Activated CD4-positive, alpha-beta T cell treated with anti-CD3 and anti-CD28 coated beads, Interleukin-2, amount 50 U/mL, for 4 hours (primary cell): ENCODE measurements at places on chromosomes 1 and 21.

- no peak for DNase-seq
Observed at GRCh38 chr1:33370301-33370700, 49.4 kb upstream of the A3GALT2 start.

- peak; percentile 32 for DNase-seq
Observed at GRCh38 chr1:59020151-59020997, 236.5 kb upstream of the JUN start.

- DNase-seq, result no peak
Observed at GRCh38 chr1:3168678-3169077, 99.7 kb downstream of the PRDM16 start.

DNA sequence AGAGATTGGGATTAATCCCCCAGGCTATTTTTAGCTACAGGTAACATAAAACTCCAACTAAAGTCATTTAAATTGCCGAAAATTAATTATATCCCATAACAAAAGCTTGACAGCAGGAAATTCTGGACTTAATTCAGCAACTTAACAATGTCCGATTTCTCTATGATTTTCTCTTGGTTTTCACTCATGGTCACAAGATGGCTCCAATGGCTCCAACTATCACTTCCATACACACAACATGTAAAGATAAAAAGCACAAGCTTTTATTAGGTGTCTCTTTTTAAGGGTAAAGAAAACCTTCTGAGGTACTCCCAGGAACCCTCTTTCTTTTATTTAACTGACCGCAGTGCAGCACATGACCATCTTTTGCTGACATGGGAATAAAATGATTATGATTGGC, 363.5 kb upstream of the PTBP2 start:
- DNase-seq, result no peak

DNA sequence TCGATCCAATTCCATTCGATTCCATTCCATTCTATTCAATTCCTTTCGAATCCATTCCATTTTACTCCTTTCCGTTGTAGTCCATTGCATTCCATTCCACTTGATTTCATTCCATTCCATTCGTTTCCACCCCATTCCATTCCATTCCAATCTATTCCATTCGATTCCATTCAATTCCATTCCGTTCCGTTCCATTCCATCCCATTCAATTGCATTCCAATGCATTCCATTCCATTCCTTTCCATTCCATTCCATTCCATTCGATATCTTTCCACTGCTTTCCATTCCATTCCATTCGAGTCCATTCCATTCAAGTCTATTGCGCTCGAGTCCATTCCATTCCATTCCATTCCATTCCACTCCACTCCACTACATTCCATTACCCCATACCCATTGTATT, 2568.7 kb upstream of the TPTE start:
- no peak for DNase-seq

GRCh38 chr21:39094087-39094780, 89.0 kb downstream of the PSMG1 start:
- DNase-seq, result no peak

DNA sequence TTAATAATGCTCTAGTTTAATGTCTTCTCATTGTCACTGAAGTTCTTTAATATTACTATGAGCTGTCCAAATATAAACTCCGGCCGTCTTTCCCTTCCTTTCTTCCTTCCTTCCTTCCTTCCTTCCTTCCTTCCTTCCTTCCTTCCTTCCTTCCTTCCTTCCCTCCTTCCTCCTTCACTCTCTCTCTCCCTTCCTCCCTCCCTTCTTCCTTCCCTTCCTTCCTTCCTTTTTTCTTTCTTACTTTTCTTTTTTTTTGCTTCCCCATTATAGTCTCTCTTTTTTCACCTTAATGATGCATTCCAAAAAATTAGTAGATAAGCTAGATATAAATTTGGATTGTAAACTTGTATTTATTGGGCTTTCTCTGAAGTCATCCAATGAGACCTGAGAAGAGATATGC, 431.0 kb upstream of the ADGRL4 start:
- no peak for DNase-seq

DNA sequence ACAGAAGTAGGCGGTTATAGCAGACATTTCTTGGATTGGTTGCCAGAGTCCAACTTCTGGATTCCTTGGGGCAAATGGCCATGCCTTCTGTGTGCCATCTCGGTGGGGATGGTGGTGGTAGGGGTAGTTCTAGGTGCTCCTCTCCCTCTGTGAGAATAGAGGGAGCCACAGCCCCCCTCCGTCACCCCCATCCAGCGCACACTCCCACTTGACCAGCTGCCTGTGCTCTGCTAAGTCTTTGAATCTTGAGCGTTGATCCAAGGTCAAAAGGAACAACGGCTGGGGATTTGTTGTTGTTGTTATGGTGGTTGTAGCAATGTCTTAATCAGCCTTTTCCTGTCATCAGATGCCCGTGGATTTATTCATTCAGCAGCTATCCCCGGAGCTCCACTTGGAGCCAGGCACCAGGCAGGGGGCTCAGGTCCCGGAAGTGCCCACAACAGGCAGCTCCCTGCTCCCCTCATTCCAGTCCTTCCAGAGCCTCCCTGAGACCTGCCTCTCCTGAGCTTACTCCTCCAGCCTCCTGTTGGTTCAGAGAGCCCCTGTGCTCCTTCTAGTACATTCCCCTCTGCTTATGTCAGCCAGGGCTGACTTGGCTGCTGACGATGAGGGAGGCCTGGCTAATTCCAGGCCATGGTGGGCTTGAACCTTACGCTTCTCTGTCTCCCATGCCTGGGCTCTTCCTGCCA, 146.6 kb upstream of the WNT4 start:
- no peak for DNase-seq

GRCh38 chr21:21051109-21052055, 53.2 kb downstream of the NCAM2 start:
- DNase-seq, result no peak

- no peak for DNase-seq
Observed at GRCh38 chr1:81869307-81869706, 68.6 kb downstream of the ADGRL2 start.

DNA sequence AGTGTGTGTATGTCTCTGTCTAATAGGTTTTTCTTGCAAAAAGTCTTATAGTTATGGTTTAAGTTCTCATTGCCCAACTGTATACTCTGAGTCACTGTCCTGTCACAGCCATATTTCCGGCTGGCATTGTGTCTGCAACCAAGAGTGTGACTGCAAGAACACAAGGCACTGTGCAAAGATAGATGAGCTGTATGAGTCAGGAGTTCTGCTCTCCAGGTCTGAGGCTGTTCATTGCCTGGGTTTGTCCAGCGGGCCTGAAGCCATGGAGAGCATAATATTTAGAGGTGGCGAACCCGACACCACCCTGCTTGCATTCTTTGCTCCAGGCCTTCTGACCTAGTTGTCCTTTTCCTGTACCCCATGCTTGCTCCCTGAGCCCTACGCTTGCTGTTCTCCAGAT, 50.9 kb upstream of the CNIH3 start:
- DNase-seq, result no peak

- no peak for DNase-seq
Observed at GRCh38 chr1:175363031-175363430, 170.5 kb upstream of the KIAA0040 start.

GRCh38 chr1:65113298-65113697, 34.7 kb upstream of the AK4 start:
- no peak for DNase-seq

DNA sequence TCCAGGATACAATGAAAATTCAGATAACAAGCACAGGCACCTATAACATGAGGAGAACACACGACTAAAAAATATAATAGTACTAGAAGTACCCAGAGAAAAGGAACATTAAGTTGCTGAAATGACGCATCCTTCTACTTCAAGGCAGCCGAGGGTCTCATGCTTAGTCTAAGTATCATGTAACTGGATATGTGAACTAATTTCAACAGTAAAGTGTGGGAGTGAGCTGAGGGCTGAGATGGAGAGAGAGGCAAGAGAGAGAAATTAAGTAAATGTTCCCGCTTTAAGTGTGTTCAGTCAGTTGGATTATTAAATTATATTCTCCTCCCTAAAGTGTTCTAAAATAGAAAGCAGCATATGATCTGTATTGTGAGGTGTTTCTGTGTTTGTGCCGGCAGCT, 152.2 kb upstream of the KRTAP19-8 start:
- DNase-seq, result no peak

DNA sequence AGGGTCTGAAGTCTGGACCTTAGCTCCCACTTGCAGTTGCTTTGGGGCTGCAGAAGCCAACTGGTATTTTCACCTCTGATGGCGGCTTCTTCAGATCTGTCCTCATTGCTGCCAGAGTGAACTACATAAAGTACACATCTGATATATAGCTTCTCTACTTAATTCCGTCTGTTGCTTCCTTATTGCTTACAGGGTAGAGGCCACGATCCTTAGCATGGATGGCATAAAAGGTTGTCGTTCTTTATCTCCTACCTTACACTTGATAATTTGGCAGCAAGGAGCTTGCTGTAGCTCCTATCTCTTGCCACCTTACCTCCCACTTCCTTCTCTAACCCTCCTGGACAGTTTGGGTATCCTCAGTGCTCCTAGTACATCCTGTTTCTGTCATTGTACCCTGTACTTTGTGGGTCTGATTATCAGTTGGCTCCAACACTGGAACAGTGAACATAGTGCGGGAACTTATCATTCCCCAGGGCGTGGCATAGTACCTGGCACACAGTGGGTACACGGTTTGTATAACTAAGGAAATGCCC, 30.9 kb upstream of the NBL1 start:
- DNase-seq, result no peak

DNA sequence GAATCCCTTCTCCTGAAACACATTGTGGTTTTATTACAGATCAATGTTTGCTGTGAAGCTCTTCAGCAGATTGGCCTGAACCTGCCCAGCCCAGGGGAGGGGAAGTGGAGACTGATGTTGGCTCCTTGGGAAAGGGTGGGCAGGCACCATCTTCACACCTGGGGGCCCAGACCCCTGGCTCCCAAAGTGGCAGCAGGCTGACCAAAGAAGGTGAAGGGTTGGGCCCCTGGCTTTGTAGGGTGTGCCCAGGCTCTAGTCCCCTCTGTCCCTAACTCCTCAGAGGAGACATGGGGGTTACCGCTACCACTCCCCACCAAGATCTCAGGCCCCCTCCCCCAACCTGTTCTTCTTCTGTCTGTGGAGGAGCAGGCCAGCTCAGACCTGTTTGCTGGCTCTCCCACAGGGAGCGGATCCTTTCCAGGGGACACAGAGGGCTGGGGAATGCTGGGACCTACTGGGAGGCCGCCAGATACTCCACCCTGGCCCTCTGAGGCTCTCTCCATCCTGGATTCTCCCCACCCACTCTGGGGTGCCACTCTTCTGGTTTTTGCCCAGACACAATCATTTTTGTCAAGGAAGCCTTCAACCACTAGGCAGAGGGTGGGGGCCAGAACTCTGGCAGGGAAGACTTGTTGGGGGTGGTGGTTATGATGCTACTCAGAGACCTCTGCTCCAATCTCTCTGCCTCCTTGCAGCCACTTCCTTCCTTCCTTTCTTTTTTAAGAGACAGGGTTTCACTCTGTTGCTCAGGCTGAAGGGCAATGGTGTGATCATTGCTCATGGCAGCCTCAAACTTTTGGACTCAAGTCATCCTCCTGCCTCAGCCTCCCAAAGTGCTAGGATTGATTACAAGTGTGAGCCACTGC, 5.0 kb upstream of the EFNA3 start:
- no peak for DNase-seq

- DNase-seq, result no peak
Observed at GRCh38 chr1:172513479-172513878, 19.5 kb upstream of the SUCO start.

DNA sequence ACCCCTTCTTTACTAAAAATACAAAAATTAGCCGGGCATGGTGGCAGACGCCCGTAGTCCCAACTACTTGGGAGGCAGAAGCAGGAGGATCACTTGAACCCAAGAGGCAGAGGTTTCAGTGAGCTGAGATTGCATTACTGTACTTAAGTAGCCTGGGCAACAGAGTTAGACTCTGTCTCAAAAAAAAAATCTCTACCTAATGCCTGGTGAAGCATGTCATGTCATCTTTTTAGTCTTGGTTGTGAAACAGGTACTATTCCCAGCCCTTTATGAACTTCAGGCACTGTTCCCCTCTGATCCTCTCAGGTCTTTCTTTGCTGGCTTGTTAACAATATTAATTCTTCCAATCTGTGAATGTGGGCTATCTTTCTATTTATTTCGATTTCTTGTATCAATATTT, 22.1 kb downstream of the PRRC2C start:
- no peak for DNase-seq

GRCh38 chr1:171817511-171818265, 23.6 kb upstream of the DNM3 start:
- DNase-seq, result no peak

DNA sequence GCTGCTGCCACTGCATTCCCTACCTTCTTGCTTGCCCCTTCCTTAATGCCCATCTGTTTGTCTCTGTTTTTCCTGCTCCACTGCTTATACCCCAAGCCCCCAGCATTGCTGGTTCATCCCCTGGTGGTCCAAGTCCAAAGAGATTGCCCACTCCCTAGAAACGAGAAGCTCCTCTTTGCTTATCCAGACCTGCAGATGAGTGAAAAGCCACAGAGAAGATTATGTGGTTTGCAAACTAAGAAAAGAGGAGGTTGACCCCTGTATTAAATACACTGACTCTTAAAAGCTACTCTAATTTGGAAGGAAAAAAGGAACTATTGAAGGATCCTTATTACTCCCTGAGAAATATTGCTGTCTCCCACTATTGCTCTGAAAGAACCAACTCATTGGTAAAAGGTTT, 146.8 kb upstream of the RAB4A start:
- DNase-seq, result no peak

GRCh38 chr1:167472752-167473521, 45.4 kb downstream of the CD247 start:
- peak; percentile 46 for DNase-seq

DNA sequence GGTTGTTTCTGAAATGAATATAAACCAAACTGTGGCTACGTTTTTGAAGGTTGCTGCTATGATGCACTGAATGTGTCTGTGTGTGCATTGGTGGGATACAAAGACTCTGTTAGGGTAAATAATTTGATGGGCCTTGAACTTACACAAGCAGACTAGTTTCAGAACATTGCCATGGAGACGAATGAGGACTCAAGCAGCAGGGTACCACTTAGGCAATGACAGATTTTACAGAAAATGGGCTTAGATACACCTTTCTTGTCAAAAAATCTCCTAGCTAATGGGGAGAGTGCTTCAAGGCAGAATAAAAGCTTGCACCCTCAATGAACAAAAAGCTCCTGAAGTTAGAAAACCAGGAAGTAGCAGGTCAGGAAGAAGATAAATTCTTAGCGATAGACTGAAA, 55.7 kb downstream of the IER5 start:
- DNase-seq, result no peak

- no peak for DNase-seq
Observed at GRCh38 chr1:65980237-65980636, 187.5 kb downstream of the PDE4B start.

DNA sequence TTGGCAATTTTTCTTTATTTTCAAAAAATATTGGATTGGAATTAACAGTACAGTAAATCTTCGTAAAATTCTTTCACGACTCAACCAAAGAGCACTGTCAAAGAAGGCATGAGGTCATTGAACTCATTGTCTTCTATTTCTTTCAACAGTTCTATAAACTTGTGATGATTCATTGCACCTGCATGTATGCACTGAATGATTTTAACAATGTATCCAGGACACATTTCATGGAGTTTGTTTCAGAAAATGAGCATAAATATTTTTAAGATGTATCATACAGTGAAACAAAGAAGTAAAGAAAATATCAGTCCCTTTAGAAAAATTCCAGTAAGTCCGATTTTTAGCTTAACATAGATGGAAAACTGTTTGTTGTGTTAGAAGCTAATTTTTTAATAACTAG, 33.6 kb upstream of the CD34 start:
- no peak for DNase-seq
